ENCODE measurements at places on chromosomes 6 and 20.

DNA sequence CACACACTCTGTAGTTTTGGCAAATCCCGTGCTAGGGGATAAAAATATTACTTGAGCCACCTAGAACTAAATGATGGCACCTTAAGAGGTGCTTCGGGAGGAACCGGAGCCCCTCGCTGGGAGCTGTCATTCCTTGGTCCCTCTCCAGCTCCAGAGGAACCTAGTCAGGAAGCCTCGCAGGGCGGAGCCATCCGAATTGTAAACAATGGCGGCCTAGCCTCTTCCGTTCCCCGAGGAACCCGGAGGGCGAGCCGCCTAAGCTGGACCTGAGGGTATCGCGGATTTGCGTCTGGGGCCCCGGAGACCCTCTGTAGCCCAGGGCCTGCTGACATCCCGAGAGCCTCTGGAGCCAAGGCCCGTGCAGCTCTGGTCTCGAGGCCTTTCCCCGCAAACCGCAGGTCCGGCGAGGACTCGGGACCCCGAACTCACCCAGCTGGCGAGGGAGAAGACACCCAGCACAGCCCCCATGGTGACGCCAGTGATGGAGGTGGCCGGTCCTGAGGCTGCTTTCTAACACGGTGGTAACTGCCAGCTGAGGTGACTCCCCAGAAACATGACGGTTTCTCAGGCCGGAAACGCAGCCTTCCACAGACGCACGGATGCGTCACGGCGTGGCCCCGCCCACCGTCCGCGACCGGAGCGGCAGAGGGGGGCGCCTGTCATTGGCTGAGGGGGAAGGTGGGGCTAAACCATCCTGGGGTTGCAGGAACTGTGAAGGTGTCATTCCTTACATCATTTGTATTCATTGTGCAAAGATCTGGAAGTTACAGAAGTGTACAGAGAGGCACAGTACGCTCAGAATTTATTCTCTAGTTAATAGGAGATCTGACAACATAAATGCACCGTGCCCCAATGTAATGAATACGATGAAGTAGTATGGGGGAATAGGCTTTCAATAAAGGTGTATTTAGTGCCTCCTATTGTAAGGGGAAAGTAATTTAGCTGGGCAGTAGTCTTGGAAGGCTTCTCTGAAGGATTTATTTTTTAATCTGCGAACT lies at the start of gene SERINC3:
SERINC3 (minus strand) TSS at position 587 of the 998 bp plus-strand sequence; CDS start at position 468, 119 bp downstream.
- DNase-seq = peak; percentile 97

DNA sequence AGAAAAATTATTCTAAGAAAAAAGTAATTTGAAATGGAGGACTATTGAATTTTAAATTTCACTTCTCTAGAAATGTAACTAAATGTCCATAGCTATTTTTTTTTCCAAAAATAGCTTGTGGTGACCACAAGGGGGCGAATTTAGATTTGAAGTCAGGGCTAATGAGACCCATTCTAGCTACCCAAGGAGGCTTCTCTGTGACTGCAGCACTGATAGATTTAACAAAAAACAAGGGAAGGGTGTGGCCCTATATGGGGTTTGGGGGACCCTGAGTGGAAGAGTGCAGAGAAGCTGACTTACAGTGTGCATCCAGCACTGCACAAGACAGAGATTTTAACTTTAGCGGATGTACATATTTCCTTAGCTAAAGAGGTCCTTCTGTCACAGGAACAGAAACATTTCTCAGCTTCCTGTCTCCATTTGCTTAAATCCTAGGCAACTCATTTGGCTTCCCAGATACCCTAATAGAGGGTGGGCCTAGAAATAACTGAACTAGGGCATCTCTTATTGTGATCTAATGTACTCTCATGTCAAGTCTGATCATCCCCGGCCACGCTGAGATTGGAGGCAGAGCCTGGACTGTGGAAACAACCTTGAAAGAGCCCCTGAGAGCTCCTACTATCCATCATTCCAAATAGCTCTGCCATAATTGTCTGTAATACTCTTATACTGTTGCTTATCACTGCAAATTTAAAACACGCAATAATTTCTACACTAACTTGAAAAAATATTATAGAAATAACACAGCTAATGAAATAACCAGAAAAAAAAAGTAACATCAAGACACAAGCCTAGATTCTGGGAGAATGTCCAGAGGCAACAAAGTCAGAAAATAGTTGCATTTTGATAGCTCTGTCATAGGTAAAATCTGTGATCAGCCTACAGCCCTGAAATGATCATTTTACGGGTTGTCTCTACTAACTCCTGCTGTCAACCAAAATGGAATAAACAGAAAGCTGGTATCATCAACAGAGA lies 93.6 kb downstream of the SNAP91 start:
- DNase-seq = no peak

GRCh38 chr6:168221497-168222079 lies 98.0 kb downstream of the DACT2 start:
- no peak for DNase-seq

GRCh38 chr6:74534465-74535211 lies 671.2 kb downstream of the COL12A1 start:
- no peak for DNase-seq

DNA sequence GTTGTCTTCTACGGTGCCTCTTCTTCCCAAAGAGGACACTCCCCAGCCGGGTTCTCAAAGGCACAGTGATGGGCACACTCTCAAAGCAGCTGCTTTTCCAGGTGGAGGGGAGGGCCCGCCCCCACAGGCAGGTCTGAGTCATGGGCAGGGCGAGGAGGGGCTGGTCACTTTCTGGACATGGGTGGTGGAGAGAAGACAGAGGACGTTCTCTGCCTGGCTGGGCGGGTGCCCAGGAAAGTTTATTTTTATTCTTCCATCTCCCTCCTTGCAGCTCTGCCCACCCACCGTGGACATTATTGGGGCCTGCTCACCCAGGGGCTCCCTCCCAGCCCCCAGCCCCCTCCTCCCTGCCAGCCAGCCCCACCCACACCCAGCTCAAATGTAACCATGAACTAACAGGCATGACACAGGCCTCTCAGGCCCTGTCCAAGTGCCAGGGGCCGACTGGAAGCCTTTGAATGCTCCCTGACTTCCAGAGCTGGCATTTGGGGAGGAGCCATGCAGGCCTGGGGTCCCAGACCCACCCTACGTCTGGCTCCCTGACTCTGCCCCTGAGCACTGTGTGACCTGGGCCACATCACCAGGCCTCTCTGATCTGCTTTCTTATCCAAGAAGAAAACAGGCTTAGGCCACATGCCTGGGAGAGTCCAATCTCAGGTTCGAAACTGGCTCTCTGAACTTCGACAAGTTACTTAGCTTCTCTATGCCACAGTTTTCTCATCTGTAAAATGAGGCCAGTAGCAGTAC lies 8.0 kb downstream of the TGM2 start:
- DNase-seq = no peak

All from activated CD4-positive, alpha-beta T cell treated with anti-CD3 and anti-CD28 coated beads, Interleukin-2, amount 50 U/mL, for 1 hour (primary cell).